ENCODE measurements at places on chromosomes 1 and 21.

- DNase-seq = no peak
Measured at GRCh38 chr1:39981945-39982344, 27.0 kb downstream of the MFSD2A start.

DNA sequence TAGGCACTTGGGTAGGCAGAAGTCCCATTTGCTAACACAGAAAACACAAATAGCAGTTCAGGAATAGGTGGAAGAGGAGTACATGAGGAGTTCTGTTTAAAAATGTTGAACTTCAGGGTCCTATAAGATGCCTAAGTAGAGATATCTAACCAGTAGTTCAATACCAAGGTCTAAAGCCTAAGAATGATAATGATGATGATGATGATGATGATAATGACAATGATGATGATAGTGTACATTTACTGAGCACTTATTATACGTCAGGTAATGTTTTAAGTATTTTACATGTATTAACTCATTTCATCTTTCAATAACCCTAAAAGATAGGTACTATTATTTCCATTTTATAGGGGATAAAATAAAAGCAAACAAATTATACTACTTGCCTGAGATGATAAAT is 50.1 kb downstream of the GDAP2 start:
- no peak for DNase-seq

DNA sequence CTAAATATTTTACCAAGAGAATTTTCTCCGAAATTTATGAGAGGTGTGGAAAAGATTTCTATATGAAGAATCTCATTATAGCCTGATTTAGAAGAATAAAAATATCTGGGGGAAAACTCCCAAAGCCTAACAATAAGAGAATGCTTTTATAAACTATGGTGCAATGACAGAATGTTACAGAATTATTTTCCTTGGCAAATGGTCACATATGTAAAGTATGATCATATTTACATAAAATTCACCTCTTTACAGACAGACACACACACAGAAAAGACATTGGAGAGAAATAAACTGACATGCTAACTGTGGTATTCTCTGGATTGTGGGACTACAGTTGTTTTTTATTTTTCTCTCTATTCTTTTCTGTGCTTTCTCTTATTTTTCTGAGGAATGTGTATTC is 226.3 kb upstream of the USP24 start:
- no peak for DNase-seq

DNA sequence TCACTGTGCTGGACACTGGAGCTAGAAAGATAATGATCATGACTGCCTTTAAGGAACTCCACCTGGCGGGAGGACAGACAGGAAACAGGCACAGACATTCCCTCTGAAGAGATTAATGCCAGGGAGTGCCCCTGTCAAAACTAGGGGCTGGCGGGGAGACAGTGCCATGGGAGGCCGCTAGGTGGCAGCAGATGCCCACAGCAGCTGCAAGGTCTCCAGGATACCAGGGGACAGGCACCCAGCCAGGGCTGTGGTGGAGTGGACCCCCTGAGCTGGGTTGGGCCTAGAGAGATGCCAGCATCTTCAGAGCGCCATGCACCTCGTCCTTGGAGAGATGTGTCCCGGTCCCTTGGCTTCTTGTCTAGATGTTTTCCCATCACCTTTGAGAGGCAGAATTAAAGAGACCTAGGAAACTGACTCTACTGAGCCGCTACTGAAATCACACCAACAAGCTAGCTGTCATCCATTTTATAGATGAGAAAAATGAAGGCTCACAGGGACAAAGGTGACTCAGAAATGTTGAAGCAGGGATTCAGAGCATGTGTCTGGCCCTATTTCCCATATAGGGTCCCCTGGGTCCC is 3.6 kb downstream of the REN start:
- no peak for DNase-seq

GRCh38 chr1:109089242-109090015 is 1.1 kb upstream of the TMEM167B start:
- DNase-seq = no peak

DNA sequence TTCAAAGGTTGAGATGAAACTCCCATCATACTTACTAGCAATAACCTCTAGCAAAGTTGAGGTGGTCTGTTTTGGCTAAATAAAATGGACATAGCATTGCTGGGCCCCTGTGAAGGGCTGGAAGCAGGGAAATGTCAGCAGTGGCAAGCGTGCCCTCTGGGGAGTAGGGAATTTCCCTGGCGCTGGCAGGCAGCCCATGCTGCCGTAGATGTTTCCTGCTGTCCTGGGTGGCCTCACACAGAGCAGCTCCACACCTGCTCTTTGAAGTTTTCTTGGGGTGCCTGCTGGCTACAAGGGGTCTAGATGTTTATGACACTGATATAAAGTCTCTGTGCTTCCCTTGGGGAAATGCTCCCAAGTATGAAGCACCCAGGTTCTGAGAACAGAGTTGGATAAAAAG is 30.2 kb downstream of the ADARB1 start:
- no peak for DNase-seq

DNA sequence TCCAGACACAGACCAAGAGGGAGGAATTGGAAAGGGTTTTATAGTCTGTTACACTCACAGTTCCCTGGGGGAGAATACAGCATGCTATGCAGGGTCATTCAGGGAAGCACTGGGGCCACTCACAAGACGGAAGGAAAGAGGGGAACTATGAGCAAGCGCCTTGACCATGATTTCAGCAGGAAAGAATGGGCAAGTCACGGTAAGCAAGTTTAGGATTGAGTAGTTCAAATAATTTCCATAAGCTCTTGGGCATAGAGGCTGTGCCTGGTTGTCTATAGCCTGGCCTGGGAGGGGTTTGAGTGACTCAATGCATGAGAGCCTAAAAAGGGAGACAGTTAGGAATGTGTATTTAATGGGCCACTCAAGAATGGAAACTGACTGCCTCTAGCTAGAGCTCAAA is 176.7 kb downstream of the TTLL7 start:
- DNase-seq = no peak

DNA sequence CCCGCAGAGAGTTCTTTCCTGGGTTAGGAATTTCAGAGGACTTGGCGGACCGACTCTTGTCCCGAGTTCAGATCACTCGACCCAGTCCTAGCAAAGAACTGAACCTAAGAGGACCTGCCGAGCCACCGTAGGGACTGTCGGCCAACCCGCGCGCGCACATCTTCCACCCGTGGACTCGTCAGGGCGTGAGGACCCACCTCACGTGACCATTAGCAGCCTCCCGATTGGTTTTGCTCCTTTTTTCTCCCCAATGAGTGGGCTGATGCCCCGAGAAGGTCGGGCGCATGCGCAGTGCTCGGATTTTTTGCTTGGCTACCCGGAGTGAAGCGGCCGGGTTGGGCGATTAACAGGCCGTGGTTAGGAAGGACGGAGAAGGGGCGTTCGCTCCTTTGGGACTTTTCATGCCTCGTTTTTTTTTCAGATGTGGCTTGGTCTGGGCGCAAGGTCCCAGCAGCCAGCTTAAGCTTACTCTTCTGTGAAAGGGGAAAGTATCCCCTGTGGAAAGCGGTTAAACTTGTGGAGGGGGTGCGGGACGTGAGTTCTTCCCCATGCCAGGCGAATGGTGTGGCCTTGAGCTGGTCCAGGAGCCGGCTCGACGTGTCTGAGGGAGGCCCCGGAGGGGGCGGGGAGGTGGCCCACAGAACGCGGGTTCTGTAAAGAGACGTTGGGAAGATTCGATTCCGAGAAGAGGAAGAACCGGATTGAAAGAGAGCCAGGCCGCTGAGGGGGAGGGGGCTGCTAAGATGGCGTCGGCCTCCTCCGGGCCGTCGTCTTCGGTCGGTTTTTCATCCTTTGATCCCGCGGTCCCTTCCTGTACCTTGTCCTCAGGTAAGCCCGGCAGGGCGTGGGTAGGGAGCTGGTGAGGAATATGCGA is at the start of gene PIP5K1A:
PIP5K1A (plus strand) TSS at position 299 of the 874 bp plus-strand sequence; CDS start at position 744, 445 bp downstream.
- peak; percentile 70 for DNase-seq

DNA sequence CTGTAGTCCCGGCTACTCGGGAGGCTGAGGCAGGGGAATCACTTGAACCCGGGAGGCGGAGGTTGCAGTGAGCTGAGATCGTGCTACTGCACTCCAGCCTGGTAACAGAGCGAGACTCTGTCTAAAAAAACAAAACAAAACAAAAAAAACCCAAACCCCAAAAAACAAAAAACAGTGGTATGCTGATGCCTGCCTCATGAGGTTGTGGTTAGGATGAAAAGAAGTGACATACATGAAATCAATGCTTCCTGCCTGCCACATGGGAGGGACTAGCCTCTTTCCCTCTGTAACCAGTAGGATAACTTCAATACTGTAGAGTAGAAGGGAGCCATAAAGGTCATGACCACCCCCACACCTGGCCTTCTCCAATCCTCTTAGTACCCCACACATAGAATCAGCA is 55.2 kb downstream of the TENT5C start:
- no peak for DNase-seq

GRCh38 chr1:205913451-205914154 is 29.7 kb downstream of the SLC26A9 start:
- DNase-seq = no peak

DNA sequence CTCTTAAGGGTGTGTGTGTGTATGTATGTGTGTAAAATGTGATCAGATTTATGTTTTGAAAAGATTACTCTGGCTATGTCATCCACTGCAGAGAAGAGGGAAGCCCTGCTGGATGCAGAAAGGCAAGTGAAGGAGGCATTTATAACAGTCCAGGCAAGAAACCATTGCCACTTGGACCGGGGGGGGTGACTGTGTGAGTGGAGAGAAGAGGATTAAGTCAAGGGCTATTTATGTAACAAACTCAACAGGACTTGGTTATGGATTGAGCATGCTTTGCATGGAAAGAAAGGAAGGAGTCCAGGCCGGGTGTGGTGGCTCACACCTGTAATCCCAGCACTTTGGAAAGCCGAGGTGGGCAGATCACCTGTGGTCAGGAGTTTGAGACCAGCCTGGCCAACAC is 143.0 kb downstream of the URB2 start:
- no peak for DNase-seq

DNA sequence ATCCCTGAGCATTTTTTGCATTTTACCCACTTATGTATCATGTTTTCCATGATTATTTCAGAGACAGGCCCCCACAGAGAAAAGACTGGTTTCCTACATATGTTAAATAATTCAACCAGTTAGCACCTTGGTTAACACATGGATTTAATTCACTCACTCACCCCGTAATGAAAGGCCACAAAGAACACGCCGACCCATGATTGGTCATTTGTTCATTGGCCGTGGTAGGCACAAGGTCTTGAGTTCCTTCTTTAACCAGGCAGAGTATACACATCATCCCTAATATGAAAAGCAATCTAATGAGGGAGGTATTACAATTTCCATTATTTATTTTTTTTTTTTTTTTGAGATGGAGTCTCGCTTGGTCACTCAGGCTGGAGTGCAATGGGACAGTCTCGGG is 50.6 kb downstream of the RPS6KA1 start:
- DNase-seq = no peak

DNA sequence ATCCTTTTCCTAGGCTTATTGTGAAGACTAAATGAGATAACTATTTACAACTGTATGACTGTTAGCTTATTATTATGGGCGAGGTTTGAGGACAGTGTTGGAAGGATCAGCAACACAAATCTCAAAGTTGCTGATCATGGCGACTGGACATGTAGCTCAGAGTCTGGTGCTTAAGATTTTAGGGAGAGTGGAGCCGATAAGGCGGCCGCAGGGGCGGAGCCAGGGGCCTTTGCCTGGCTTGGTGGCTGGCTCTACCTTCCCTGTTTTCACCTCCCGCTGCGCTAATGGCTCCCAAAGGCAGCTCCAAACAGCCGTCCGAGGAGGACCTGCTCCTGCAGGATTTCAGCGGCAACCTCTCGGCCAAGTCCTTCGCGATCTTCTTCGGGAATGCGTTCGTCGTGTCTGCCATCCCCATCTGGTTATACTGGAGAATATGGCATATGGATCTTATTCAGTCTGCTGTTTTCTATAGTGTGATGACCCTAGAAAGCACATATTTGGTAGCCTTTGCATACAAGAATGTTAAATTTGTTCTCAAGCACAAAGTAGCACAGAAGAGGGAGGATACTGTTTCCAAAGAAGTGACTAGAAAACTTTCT is 45.5 kb downstream of the GIPC2 start:
- DNase-seq = no peak

Measured in SIG-M5 (cell line).